ENCODE measurements at places on chromosomes 2 and 18.

DNA sequence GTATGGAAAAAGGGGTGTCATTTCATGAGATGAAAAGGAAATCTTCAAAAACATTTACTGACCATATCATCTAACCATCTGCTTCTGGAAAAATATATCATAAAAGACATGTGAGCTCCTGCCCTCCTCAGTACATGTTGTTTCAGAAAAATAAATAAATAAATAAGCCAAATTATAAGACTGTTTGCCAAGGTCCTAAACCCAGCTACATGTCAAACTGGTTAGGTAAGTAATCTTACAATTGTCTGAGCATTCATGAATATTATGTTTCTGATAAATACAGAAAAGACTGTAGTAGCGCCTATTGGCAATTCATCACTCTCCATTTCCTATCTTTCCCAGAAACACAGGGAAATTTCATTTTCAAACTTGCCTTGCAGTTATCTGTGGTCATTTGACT lies 138.9 kb upstream of the SETBP1 start:
- no peak for DNase-seq

DNA sequence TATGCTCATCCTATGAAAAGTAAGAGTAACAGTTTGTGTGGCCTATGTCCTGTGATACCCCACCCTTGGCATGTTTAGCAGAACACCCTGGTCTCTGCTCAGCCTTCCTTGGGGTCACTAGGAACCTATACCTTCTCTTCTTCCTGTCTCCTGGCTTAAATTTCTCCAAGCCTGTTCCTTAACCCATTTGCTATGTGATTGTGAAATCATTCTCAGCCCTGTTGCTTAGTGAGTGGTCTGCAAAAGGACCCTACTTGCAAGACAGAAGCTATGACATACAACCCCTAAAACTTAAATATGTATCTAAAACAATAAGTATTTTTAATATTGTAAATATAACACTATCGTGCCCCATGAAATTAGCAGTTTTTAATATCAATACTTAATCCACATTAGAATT lies 524.7 kb downstream of the PARD3B start:
- no peak for DNase-seq

- no peak for DNase-seq
Measured at GRCh38 chr2:1487758-1488157, 74.5 kb downstream of the TPO start.

DNA sequence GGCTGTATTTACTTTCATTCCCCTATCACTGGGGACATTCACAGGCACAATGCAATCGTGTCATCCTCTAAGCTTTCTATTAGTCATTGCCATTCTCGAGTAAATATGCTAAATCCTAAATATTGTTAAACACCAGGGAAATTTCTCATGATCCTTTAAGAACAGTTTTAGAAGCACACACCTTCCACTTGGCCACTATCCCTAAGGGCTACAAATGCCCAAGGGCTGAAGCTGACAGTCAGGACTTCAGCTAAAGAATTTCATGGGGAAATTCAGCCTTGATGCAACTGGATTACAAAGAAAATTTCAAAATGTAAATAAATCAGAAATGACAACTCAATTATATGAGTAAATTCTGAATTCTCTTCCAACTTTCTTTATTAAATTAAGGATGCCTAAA lies 163.1 kb upstream of the PID1 start:
- no peak for DNase-seq

DNA sequence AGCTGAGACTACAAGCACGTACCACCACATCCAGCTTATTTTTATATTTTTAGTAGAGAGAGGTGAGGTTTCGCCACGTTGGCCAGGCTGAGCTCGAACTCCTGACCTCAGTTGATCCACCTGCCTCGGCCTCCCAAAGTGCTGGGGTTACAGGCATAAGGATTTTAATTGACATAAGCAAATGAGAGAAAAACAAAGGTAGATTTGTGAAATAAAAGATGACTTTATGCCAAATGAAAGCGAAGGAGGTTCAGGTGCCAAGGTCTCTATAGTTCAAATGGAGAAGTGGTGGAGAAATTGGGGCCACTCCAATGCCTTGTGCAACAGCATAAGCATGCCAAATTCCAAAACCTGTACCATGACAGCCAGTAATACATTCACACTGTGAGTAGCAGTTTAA lies 180.6 kb downstream of the MREG start:
- no peak for DNase-seq

- no peak for DNase-seq
Measured at GRCh38 chr2:28377984-28378678, 14.5 kb upstream of the FOSL2 start.

DNA sequence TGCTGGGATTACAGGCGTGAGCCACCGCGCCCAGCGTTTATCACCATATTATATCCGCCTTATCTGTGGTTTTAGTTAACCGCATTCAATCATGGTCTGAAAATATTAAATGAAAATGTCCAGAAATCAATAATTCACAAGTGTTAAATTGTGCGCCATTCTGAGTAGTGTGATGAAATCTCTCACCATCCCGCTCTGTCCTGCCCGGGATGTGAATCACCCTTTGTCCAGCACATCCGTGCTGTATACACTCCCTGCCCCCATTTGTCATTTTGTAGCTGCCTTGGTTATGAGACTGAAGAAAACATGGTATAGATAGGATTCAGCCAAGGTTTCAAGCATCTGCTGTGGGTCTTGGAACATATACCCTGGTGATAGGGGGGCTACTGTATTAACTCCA lies 70.7 kb downstream of the TIMM21 start:
- no peak for DNase-seq

GRCh38 chr2:128809259-128809636 lies 490.6 kb upstream of the HS6ST1 start:
- DNase-seq = no peak
